SJCRH30 (cell line): ENCODE measurements at places on chromosomes 3 and 15.

DNA sequence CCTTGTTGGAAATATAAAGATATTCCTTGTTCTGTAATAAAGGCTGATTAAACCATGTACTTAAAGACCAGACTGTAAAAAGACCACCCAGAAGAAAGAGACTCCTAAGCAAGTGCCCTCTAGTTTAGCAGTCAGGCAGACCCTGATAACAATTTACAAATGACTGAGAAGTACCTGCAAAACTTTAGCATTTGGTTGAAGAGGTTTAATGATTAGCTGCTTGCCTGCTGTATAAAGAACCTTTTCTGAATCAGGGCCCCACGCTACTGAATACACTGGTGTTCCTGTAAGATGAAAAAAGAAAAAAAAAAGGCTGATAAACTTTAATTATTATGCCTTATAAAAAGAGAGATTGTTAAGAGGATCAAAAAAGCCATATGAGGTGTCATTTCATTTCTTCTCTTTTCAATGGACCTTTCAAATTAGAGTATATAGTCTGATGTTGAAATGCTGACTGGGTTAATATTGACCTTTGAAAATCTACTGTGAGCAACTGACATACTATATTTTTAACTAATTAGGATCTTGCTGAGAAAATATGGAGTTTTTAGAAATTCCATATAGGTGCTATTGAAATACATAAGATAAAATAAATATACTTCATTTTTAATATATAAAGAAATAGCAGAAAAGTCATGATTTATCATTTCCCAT lies 33.0 kb downstream of the IFT80 start:
- DNase-seq: no peak

- DNase-seq: no peak
Observed at GRCh38 chr3:189944285-189945145, 176.2 kb downstream of the P3H2 start.

- DNase-seq: no peak
Observed at GRCh38 chr15:45156744-45157455, 27.1 kb downstream of the DUOX1 start.

DNA sequence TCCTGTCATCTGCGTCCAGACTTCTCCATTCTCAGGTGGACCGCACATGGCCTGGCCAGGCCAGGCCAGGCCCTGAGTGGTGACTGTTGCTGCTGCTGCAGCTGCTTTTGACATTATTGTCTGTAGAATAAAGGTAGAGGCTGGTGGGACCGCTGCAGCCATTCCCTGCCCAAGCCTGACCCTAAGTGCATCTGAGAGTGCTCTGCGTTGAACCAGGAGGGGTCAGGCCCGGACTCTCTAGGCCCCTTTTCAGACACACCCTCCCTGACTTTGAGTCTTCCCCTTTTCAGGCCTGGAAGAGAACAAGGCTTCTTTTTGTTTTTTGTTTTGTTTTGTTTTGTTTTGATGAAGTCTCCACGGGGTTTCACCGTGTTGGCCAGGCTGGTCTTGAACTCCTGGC lies 54.6 kb upstream of the FLNB start:
- DNase-seq: no peak

DNA sequence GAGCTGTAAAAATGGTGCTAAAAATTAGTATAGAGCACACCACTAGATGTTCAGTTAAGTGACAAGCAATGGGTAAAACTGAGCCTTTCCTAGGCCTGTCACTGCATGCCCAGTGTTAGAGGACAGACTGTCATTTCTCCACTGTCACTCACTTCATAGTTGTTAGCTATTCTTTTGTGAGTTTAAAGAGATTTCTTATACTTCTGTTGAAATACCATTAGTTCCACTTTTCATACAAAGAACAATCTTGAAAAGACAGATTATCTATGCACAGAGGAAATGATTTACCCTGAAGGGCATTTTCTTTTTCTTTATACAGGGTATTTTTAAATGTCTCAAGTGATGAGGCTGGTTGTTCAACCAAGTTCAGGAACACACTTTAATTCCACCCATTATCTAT lies 28.3 kb upstream of the CHMP2B start:
- DNase-seq: no peak

GRCh38 chr15:89015412-89016097 lies 72.7 kb upstream of the ABHD2 start:
- no peak for DNase-seq

DNA sequence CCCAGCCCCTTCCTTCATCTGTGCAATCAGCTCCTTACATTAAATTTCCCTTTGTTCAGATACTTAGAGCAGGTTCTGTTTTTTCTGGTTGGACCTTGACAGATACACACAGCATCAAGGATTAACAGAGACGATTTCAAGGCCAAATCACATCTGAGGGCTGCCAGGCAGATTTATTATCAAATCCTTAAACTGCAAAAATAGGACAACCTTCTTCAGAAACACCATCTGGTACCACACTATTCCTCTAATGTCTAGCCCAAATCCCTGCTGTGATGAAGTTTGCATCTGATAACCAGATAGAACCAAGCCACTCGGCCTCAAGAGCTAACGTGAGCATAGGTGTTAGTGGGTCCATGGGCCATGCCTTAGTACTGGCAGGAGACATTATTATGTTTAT lies 250.7 kb upstream of the PROK2 start:
- no peak for DNase-seq

DNA sequence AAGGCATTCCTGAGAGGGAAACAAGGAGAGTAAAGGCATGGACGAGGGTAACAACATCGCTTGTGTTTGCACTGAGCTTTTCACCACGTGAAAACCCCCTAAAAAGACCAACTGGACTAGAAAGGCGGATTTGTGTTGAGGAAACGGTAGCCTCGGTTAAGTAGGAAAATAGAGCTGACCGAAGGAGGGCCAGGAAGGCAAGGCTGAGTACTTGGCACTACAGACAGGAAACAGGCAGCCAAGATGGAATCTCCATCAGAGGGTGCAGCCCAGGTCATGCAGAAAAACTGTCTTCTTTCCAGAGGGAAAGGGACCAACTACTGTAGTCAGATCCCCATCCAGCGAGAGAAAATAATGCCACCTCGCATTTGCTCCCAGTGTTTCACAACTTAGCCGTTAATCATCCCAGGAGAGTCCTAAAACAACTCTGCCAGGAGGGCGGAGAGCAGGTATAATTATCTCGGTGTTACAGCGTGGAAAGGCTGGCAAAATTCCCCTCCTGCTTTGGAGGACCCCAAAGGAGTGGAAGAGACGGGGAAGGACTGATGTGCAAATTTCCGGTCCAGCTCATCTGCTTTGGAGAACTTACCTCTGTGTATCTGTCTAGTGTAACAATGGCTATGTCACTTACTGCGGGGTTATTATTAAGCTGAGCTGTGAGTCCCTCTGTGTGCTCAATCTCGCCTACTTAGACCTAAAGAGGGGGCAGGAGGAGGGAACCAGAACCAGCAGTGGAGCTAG lies 77.2 kb downstream of the MYO1E start:
- DNase-seq: no peak

DNA sequence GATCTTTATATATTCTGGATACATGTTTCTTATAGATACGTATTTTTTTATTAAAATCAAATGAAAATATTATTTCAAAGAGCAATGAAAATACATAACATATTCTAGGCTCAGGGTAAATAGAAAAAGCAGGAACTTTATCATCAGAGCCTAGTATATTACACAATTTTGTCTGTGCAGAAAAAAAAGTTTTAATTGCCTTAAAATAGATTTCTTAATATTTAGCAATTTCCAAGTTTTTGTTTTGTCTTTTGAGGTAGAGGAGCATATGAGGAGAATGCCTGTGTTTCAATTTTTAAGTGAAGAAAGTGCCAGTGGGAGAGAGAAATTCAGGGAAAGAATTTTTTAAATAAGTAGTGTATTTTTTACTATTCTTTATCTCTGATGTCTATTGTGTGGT lies 10.5 kb downstream of the CAPN7 start:
- no peak for DNase-seq

GRCh38 chr3:42012935-42013690 lies 51.2 kb upstream of the ULK4 start:
- DNase-seq: peak; percentile 54
